ENCODE measurements at places on chromosomes 6 and 20.

- no peak for DNase-seq
Measured at GRCh38 chr20:62886709-62887058, 25.1 kb upstream of the TCFL5 start.

GRCh38 chr6:44049163-44049988, 77.9 kb downstream of the MRPL14 start:
- DNase-seq: no peak

- no peak for DNase-seq
Measured at GRCh38 chr20:35021063-35021462, 65.4 kb downstream of the MYH7B start.

DNA sequence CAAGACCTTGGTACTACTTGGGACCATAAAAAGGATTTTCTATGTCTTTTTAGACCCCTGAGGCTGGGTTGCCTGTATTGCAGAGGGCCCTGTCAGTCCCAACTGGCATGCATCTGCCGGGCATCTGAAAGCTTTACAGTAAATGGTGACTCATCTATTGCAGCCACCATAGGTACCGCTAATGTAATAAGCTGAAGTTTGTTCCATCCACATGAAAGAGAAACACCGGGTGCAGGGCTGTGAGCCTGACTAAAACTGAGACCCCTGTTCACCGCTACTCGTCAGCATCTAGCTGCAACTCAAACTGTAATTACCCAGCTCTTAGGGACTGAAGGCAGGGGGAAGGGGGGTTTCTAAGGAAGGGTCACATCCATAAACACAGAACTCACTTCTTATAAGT, 49.5 kb downstream of the TRERF1 start:
- DNase-seq: peak; percentile 44

DNA sequence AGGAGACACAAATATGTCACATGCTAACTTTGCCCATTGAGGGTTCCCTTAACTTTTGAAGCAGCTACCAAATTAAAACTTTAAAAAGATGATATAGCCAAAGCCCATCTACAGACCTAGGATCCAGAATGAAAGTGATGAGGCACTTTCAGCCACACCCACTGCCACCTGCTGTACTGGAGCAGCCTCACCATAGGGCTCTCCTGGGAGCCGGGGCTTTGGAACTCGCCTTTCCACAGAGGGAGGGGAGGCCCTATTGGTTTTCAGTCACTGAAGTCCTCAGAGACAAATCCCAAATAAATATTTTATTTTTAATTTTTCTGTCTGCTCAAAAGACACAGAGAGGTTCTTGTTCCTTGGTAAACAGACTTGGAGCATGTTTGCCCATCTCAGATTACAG, 238.1 kb upstream of the TAB2 start:
- no peak for DNase-seq

Measured in activated gamma-delta T cell treated with Interleukin-2 at 50 U/mL for 16 hours (primary cell).